ENCODE measurements at places on chromosomes 6 and 20.

- DNase-seq = no peak
Observed at GRCh38 chr6:145621776-145622175, 113.5 kb downstream of the EPM2A start.

DNA sequence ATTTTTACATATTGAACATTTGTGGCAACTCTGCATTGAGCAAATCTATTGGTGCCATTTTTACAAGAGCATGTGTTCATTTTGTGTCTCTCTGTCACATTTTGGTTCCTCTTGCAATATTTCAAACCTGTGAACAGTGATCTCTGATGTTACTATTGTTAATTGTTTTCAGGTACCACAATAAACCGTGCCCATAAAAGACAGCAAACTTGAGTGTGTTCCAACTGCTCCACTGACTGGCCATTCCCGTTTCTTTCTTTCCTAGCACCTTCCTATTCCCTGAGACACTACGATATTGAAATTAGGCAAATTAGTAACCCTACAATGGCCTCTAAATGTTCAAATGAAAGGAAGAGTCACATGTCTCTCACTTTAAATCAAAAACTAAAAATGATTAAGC, 79.6 kb downstream of the REV3L start:
- DNase-seq = no peak

- DNase-seq = no peak
Observed at GRCh38 chr20:682123-682522, 6.5 kb upstream of the SCRT2 start.

DNA sequence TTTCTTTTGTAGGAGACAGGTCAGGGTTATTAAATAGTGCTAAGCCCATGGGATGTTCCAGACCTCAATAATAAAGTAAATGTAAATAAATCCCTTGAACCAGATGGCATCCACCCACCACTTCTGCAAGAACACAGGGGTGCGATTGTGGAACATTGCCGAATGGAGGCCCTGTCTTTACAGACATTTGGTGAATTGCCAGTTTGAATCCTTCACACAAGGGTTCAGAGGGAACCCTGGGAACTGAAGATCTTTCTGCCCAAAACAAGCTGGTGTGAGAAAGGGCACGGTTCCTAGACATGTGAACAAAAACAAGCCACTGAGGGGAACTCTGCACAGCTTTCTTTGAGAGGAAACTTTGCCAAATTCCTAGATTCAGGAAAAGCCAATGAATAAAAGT, 30.2 kb upstream of the RNF8 start:
- peak; percentile 52 for DNase-seq

GRCh38 chr6:49462599-49462926, 490 bp downstream of the MMUT start:
- peak; percentile 3 for DNase-seq

Measured in fibroblast of mammary gland (primary cell).